Activated naive CD4-positive, alpha-beta T cell (primary cell): ENCODE measurements at places on chromosomes 5 and 9.

GRCh38 chr5:81167544-81167943 lies 65.6 kb upstream of the CKMT2 start:
- no peak for DNase-seq

GRCh38 chr5:51279983-51280706 lies 103.1 kb upstream of the ISL1 start:
- no peak for DNase-seq

GRCh38 chr9:3397766-3398165 lies 128.0 kb downstream of the RFX3 start:
- no peak for DNase-seq

DNA sequence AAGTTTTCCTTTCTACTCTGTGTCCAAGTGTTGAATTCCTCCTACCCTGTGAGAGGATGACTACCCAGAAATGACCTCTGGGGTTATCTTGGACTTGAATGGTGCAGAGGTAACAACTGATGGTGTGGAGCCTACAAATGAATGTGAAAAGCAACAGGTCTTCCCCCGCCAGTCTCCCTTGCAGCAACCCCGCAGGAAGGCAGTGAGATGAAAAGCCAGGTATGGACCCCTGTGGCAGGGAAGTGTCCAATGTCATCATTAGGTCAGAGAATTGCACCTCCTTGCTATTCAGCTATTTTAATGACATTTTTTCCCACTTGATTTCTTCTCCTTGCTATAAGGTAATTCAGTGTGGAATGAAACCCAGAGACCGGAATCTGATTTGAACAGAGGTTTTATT lies 58.5 kb downstream of the MAT2B start:
- no peak for DNase-seq

DNA sequence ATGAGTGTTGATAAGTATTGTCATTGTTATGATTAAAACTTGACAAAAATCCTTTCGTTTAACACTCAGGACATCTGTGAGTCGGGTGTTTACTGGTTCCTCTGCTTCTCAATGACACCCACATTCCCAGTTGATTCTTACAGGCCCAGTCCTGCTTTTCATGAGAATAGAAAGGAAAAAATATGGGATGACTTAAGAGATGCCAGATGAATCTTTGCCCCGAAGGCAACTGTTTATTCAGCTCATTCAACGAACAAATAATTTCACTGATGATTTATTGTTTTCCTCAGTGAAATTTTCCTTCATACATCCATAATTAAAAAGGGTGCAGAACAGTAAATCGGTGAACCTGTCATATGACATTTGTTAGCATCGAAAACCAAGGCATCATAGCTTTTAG lies 452.4 kb upstream of the WWC1 start:
- no peak for DNase-seq

GRCh38 chr5:40484495-40484894 lies 195.2 kb upstream of the PTGER4 start:
- no peak for DNase-seq

- DNase-seq, result no peak
Observed at GRCh38 chr9:134937566-134938345, 20.0 kb upstream of the FCN1 start.

- DNase-seq, result no peak
Observed at GRCh38 chr9:112866662-112867274, 23.9 kb downstream of the SLC46A2 start.

- no peak for DNase-seq
Observed at GRCh38 chr9:126773004-126773607, 31.7 kb upstream of the ZBTB43 start.

GRCh38 chr5:149005077-149005892 lies 57.6 kb downstream of the SH3TC2 start:
- DNase-seq, result no peak

- no peak for DNase-seq
Observed at GRCh38 chr9:134629586-134630392, 11.8 kb upstream of the COL5A1 start.

GRCh38 chr5:40437452-40437861 lies 242.3 kb upstream of the PTGER4 start:
- no peak for DNase-seq

GRCh38 chr5:133116601-133117000 lies 64.8 kb downstream of the HSPA4 start:
- no peak for DNase-seq

- no peak for DNase-seq
Observed at GRCh38 chr9:14400658-14400995, 86.7 kb upstream of the NFIB start.

DNA sequence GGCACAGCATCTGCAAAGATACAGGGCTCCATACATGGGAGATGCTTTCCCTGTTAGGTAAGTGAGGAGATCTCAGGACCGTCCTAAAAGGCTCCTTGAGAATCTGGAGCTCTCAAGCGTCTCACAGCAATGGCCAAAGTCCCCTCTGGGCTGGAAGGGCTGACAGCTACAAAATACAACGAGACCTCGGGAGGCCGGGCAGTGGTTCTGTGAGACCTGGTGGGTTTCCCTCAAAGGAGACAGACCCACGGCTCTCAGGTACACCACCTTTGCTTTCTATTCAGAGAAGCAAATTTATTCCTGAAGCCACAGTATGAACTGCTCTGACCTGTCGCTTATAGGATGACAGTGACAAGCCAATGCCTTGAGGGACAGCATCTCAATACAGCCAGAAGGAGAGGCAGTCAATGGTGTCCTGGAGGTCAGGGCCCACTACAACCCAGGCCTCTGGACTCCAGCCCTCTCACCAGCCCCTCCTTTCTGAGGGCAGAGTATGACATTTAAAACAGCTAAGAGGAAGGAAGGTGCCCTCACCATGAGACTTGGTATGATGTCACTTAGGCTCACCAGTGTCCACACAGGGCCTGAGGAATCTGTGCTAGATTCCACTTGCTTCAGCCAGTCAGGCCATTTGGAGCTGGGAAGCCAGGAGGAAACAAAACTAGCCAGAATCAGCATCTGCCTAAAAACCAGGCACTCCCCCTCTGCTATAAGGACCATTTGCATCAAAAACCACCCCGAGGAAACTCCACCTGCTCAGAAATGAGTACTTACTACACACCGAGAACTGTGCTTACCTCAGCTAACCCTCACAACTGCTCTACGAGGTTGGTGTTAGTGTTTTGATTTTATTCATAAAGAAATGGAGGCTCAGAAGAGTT lies 86.5 kb upstream of the FSTL4 start:
- no peak for DNase-seq

- no peak for DNase-seq
Observed at GRCh38 chr9:100126423-100126822, 27.4 kb downstream of the INVS start.

DNA sequence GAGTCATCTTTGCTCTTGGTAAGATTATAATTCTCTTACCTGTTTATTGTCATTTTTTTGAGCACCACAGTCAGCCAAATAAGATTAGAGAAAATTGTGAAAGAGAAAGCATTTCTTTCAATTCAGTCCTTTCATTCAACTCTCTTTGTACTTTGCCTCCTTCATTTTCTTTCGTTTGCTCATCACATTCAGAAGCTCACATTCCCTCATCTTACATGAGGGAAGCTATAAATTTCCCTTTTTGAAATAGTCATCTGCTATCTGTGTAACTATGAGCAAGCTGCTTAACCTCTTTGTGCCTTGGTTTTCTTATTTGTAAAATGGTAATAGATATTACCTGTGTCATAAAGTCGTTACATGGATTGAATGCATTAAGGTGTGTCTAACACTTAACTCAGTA lies 41.4 kb downstream of the PAM start:
- DNase-seq, result no peak

DNA sequence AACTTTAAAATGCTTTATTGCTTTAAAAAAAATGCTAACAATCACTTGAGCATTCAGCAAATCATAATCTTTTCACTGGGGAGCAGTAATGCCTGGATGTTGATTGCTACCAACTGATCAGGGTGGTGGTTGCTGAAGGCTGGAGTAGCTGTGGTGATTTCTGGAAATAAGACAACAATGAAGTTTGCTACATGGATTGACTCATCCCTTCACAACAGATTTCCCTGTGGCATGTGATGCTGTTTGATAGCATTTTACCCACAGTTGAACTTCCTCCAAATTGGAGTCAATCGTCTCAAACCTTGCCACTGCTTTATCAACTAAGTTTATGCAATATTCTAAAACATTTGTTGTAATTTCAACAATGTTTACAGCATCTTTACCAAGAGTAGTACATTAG lies 83.3 kb downstream of the MLLT3 start:
- no peak for DNase-seq

GRCh38 chr9:121463026-121463807 lies 36.4 kb downstream of the GGTA1 start:
- no peak for DNase-seq

GRCh38 chr5:151065609-151066008 lies 15.2 kb downstream of the TNIP1 start:
- no peak for DNase-seq

- no peak for DNase-seq
Observed at GRCh38 chr5:112979723-112980122, 3.1 kb downstream of the DCP2 start.

DNA sequence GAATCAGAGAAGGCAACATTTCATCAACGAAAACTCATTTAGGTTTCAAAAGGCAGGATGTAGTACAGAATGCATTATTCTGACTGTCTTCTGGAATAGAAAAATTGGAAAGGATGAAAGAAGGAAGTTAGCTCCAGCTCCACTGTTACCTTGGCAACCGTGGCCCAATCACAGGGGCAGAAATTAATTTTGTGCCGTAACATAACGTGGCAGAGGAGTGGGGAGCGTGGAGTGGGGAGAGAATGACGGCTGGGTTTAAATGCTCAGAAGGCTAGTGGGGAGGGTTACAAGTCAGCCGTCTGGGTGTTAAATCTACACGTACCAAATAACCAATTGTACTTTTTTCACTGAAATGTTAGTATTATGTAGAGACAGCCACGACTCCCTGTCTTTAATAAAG lies 32.3 kb upstream of the EQTN start:
- no peak for DNase-seq

DNA sequence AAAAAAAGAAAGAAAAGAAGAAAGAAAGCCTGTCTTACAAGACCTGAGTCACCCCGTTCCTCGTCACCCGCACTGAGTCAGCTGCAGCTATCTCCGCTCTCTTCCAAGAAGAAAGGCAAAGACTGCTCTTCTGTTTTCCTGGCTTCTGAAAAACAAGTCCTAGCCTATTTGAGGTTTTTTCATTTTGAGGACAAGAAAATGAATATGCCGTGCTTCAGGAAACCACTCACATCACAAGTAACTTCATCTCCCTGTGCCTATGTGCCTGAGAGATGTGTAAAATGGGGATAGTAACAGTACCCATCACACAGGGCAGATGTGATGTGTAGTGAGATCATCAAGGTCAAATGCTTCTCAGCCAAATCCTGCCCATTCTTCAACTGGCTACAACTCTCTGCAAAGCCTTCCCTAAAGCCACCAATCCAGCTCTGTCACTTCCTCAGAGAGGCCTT lies 78.4 kb downstream of the GLDC start:
- no peak for DNase-seq

DNA sequence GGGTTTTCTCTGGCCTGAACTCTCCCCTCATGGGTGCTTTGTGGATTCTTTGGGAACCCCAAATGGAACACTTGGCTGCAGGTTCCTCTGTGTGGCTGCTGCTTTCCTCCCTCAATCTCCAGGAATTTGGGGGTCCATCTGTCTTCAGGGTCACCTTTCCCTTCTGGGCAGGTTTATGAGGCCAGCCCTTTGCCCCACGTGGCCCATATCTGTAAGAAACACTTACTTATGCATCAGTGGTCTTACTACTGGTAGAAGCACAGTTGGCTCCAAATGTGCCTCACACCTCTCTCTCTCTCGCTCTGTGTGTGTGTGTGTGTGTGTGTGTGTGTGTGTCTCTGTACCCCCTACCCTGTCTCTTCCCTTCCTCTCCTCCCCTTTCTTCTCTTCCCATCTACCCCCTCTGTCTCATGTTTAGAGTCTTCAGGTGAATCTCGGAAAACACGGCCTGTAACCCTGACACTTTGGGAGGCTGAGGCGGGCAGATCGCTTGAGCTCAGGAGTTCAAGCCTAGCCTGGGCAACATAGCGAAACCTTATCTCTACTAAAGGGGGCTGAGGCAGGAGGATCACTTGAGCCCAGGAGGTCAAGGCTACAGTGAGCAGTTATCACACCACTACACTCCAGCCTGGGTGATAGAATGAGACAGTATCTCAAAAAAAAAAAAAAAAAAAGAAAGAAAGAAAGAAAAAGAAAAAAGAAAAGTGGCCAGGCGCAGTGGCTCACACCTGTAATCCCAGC lies 26.8 kb downstream of the C5orf15 start:
- no peak for DNase-seq

DNA sequence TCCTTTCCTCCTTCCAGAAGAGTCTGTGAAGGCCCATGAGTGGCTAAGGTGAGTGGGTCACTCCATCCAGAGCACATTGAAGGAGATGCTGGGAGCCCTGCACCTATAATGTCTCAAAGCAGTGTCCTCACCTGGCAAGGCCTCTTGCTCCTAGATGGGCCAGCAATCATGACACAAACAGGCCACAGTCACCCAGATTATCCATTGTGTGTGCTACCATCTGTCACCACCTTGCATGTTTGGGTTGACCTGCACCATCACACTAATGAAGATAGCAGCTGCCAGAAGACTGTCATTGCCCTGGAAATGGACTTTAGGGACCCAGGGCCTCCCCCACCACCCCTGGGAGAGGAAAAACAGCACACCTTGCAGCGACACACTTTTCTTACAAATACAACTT lies 69.6 kb downstream of the GABBR2 start:
- no peak for DNase-seq

GRCh38 chr9:130366888-130367550 lies 77.7 kb upstream of the ASS1 start:
- no peak for DNase-seq

DNA sequence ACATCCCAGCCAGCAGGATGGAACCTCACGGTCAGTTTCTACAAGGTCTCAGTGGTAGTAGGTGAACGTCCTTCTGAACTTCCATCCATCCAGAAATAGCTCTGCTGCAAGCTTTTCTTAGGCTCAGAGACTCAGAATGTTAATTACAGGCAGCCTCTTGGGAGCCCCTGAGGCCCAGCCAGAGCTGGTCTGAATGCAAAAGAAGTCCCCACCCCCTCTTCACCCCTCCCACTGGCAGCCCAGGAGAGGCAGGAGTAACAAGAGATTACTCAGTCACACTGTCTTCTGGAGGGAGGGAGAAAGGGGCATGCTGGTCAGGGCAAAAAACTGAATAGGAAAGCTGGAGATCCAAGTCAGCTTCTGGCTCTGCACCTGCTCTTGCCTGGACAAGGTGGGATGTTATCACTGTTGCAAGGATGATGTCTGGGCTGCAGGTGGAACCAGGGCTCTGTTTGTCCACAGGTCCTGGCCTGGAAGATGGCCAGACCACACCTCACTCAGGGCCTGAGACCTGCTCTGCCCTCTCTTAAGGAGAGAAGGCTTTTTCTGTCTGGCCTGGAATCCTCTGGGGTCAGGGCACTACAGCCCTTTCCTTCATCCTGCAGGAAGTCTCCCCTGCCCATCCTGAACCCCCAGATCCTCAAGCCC lies 9.1 kb downstream of the ENHO start:
- DNase-seq, result no peak

- DNase-seq, result peak; percentile 87
Observed at GRCh38 chr5:150458802-150459557, 9.4 kb upstream of the RPS14 start.

- DNase-seq, result no peak
Observed at GRCh38 chr9:31100311-31100710, 1284.1 kb upstream of the ACO1 start.
